ENCODE measurements at places on chromosomes 7 and 10.

- DNase-seq, result no peak
These were observed 87.3 kb upstream of the CYTH3 start for GRCh38 chr7:6359734-6360133.

DNA sequence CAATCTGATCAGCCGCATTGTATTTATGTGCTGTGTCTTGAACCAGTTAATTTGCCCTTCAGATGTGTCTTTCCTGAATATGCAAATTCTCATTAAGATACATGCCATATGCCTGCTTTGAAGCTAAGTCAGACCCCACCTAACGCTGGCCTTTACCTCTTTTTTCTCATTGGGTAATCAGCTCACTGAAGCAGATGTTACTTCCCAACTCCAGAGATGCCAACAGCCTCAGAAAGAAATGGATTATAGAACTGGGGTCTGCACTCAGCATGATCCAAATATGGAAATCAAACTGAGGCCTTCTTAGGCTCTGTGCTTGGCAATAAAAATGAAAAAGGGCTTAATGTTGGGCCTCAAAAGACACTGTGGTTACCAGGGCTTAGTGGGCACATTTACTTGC lies 113.9 kb downstream of the FZD1 start:
- DNase-seq, result no peak

- no peak for DNase-seq
These were observed 143.8 kb downstream of the ZNF248 start for GRCh38 chr10:37713642-37714041.

DNA sequence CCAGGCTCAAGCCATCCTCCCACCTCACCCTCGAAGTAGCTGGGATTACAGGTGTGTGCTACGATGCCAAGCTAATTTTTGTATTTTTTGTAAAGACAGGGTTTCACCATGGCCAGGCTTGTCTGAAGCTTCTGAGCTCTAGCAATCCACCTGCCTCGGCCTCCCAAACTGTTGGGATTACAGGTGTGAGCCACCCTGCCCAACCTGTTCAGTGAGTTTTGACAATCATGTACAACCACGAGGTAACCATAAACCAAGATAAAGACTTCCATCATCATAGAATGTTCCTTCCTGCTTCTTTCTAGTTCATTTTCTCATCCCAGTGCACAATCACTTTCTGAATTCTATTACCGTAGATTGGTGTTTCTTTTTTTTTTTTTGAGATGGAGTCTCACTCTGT lies 30.5 kb upstream of the MKRN1 start:
- DNase-seq, result no peak

All from foreskin fibroblast (primary cell).